ENCODE measurements at places on chromosomes 1 and 21.

DNA sequence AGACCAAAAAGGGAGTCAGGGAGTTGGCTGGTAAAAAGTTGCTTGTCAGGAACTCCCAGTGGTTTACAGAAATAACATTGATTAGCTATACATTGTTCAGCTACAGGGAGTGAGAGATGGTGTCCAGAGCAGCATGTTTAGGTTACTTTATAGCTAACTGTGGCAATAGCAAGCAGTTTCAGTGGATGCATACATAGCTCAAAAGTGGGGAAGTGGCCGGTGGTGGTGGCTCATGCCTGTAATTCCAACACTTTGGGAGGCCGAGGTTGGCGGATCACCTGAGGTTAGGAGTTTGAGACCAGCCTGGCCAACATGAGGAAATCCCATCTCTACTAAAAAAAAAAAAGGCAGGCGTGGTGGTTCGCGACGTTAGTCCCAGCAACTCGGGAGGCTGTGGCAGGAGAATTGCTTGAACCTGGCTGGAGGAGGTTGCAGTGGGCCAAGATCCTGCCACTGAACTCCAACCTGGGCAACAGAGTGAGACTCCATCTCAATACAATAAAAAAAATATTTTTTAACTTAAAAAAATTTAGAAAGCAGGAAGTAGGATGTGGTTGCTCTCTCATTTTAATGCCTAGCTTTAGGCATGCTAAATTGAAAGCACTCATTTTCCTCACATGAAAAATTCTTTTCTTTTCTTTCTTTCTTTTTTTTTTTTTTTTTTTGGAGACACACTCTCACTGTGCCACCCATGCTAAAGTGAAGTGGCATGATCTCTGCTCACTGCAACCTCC, 109.7 kb downstream of the PPIAL4G start:
- ATAC-seq: peak; percentile 8

DNA sequence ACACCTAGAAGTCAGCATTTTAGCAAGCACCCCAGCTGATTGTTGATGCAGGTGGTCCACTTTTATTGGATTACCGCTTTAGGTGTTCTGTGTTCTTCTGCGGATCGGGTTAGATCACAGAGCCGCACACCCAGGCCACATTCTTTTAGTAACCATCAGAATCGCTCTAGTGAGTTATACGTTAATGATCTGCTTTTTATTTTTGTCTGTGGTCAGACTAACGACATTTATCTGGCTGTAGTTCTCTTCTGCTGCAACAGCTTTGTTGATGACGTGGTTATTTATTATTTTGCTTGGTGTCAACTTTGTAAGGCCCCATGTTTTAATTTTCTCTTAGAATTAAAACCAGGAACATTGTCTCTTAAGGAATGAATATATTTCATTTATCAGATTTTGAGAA, 18.2 kb downstream of the SCCPDH start:
- ATAC-seq: no peak

DNA sequence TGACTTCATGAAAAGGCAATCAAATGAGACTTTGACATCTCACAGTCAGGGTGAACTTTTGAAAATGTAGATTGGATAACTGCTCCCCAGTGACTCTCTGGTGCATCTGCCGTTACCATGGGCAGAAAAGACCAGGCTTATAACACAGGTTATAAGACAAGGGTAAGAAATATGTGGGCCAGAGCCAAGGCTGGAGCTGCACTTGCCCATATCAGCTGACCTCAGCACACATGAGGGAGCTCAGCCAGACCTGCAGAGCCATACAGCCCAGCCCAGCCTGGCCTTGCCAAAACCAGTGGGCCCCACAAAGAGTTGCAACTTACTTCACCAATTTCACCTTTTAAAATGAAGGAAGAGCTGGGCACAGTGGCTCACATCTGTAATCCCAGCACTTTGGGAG, 11.7 kb upstream of the RGS2 start:
- ATAC-seq: no peak

DNA sequence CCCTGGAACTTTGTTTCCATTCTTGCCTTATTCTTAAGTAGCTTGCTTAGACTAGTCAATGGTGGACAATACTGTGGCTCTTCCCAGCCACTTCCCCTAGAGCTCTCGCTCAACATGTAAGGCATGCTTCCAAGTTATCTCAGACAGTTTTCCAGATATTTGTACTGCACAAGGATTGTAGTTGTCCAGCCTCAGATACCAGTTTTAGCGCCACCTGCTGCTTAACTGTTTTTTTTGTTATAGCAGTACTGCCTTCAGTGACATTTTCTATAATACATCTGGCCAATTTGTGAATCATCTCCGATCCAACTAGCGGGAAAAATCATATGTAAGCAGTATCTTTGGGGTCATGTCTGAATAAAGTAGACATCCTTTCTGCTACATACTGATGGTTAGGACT, 346.7 kb upstream of the ADGRL4 start:
- no peak for ATAC-seq

- ATAC-seq: no peak
These were observed 519.9 kb upstream of the USP24 start for GRCh38 chr1:55735106-55735505.

DNA sequence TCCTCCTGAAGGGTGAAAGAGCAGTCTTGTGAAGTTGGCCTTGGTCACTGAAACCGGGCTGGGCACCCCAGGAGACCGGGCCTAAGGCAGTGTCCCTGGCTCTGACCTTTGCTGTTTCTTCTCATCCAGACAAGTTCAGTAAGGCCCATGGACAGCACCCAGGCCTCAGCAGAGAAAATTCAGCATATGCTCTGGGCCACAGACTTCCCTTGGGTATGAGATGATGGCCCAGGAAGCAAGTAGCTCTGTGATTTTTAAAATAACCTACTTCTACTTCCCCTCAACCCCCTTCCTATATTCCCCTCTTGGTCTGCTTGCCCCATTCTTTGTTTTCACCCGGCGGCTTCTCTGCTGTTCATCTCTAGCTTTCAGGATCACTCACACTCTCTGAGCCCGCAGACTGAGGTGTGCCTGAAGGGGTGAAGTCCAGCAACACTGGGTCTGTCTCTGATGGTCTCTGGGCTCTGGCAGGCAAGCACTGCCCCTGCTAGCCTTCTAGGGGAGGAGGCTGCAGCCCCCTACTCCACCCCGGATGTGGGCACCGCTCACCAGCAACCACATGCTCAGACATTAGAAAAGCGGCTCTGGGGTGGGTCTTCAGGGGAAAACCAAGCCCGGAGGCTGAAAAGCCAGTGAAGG, 2.9 kb upstream of the GPR25 start:
- ATAC-seq: peak; percentile 77

Data from activated T-helper 17 cell treated with anti-CD3 and anti-CD28 coated beads, Interleukin-2, amount 50 U/mL, for 72 hours (primary cell).